Uterus (tissue), 4 donors: ENCODE measurements at places on chromosomes 4 and X.
A peak's percentile ranks its signal among the peaks of the same experiment; 100 is the strongest.

DNA sequence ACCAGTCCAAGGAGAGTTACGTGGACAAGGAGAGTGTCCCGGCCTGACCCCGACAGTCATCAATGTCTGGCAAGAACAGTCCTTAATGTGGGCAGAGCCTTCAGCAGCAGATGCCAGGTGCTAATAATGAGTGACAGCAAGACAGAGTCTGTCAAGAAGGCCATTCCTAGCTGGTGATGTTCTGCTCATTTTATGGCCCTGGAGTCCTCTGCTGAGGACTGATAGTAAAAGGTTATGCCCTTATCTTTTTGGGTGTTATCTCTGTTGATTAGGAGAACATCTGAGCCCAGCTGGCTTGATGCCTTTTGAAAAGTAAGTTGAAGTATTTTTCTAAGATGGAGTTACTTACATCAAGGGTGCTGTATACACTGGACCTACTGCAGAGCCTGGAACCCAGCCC is 67.3 kb downstream of the SLC34A2 start:
- no peak for DNase-seq
- H3K27ac ChIP-seq, result no peak overlapping the region
- H3K4me1 ChIP-seq, result no peaks in the 10 kb centered on the region
- no peak overlapping the region for H3K4me3 ChIP-seq
- H3K27me3 ChIP-seq, result no peaks in the 10 kb centered on the region

DNA sequence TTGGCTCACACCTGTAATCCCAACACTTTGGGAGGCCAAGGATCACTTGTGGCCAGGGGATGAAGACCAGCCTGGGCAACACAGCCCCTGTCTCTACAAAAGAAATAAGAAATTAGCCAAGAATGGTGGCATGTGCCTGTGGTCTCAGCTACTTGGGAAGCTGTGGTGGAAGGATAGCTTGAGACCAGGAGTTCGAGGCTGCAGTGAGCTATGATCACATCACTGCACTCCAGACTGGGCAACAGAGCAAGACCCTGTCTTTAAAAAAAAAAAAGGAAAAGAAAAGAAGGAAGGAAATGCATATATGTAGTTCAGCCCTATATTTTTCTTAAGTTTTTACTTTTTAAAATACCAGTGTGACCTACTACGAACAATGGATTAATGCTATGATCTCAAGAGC is 15.1 kb downstream of the PRSS48 start:
- no peaks in the 10 kb centered on the region for H3K4me1 ChIP-seq
- H3K36me3 ChIP-seq, result no peaks in the 10 kb centered on the region
- H3K4me3 ChIP-seq, result no peak overlapping the region
- DNase-seq, result no peak
- H3K27me3 ChIP-seq, result no peaks in the 10 kb centered on the region

GRCh38 chrX:153517423-153517822 is at the start of gene ATP2B3:
TSS of gene ATP2B3 (plus strand) at chrX:153517642. CDS start at chrX:153536248, 18,606 bp downstream.
- no peak within 1 kb of the TSS for H3K4me3 ChIP-seq
- no peak within 1 kb of the TSS for H3K27ac ChIP-seq
- DNase-seq, result no peak
- H3K4me1 ChIP-seq, result no peaks in the 10 kb centered on the region
- H3K36me3 ChIP-seq, result no peaks in the 10 kb centered on the region
- no peaks in the 10 kb centered on the region for H3K27me3 ChIP-seq

GRCh38 chrX:40420899-40421729 is 159.7 kb upstream of the ATP6AP2 start:
- no peak overlapping the region for H3K27ac ChIP-seq
- H3K4me1 ChIP-seq, result no peaks in the 10 kb centered on the region
- no peak for DNase-seq

DNA sequence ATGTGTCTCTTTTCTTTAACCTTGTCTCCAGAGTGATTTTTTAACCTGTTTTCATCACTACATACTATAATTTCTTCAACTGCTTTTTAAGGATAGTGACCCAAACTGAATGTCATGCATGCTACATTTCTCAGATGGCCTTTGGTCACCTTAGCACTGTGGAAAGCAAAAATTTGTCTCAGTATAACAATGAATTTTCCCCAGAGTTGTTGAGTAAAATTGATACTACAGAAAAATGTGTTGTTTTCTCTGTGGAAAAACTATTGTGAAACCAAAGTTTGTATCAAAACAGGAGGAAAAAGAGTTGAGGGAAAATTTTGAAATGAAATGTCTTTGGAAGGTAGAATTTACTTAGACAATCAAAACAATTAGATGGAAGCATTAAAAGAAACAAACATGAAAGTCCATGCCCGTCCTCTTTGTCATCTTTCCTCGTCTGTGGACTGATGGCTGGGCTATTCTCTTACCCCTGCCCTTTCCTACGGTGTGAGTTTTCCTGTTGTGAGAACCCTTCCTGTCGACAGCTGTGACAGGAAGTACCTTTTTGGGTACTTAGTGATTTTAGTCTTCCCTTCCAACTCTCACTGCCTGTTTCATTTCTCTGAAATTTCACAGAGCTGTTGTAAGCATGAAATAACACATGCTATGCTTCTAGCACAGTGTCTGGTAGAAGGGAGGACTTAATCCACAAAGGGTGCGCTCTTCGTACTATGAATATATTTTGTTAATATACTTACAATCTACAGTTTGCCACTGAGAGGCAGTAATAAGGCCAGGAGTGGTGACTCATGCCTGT is 50.8 kb downstream of the LRP2BP start:
- H3K4me1 ChIP-seq, result no peaks in the 10 kb centered on the region
- no peaks in the 10 kb centered on the region for H3K36me3 ChIP-seq
- H3K27ac ChIP-seq, result peak overlapping the region; percentile 69
- H3K4me3 ChIP-seq, result no peak overlapping the region
- H3K27me3 ChIP-seq, result no peaks in the 10 kb centered on the region
- DNase-seq, result no peak

GRCh38 chrX:130120321-130120731 is 10.0 kb upstream of the ELF4 start:
- H3K36me3 ChIP-seq, result no peaks in the 10 kb centered on the region
- no peaks in the 10 kb centered on the region for H3K4me1 ChIP-seq
- H3K4me3 ChIP-seq, result no peak overlapping the region

- no peak for DNase-seq
- no peak overlapping the region for H3K4me3 ChIP-seq
- no peaks in the 10 kb centered on the region for H3K4me1 ChIP-seq
- no peaks in the 10 kb centered on the region for H3K27me3 ChIP-seq
- no peak overlapping the region for H3K27ac ChIP-seq
- H3K36me3 ChIP-seq, result no peaks in the 10 kb centered on the region
Measured at GRCh38 chrX:42943051-42943974, 165.3 kb upstream of the PPP1R2C start.

DNA sequence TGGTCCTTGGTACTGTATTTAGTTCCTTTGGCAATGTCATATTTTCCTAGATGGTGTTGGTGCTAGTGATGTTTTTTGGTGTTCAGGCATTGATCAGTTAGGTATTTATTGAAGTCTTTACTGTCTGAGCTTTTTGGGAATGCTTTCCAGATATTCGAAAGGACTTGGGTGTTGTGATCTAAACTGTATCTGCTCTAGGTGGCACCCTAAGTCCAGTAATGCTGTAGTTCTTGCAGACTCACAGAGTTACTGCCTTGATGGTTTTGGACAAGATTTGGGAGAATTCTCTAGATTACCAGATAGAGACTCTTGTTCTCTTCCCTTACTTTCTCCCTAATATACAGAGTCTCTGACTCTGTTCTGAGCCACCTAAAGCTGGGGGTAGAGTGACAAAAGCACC is 513.6 kb upstream of the PITX2 start:
- DNase-seq, result no peak
- H3K4me3 ChIP-seq, result no peak overlapping the region
- H3K36me3 ChIP-seq, result no peaks in the 10 kb centered on the region
- H3K27me3 ChIP-seq, result peaks cover 4% of the 10 kb centered on the region
- no peak overlapping the region for H3K27ac ChIP-seq

- no peak overlapping the region for H3K27ac ChIP-seq
- no peaks in the 10 kb centered on the region for H3K4me1 ChIP-seq
- H3K27me3 ChIP-seq, result no peaks in the 10 kb centered on the region
- H3K36me3 ChIP-seq, result no peaks in the 10 kb centered on the region
- H3K4me3 ChIP-seq, result no peak overlapping the region
Measured at GRCh38 chr4:22574880-22575279, 59.0 kb upstream of the ADGRA3 start.

- H3K27ac ChIP-seq, result no peak overlapping the region
- no peak for DNase-seq
- H3K36me3 ChIP-seq, result no peaks in the 10 kb centered on the region
- no peaks in the 10 kb centered on the region for H3K4me1 ChIP-seq
Measured at GRCh38 chr4:189443341-189443740, 497.3 kb upstream of the FRG1 start.

DNA sequence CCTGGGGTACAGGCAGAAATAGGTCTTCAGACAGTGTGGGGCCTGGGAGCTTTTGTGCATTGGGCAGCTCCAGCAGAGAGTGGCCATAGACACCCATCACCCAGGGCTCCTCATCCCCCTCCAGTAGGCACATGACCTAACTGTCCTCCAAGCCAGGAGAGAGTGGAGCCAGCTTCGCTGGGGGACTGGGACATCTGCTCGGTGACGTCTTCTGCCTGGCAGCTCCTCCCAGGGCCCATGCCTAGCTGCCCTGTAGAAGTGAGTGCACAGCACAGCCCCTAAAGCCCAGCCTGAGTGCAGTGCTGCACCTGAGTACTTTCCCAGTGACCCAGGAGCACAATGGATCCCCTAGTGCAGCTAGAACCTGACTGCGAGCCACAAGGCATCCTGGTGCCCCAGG is 279.7 kb upstream of the SLC7A11 start:
- no peaks in the 10 kb centered on the region for H3K36me3 ChIP-seq
- no peak overlapping the region for H3K27ac ChIP-seq
- no peak overlapping the region for H3K4me3 ChIP-seq
- no peaks in the 10 kb centered on the region for H3K27me3 ChIP-seq
- DNase-seq, result no peak
